ENCODE measurements at places on chromosomes 7 and 10.

DNA sequence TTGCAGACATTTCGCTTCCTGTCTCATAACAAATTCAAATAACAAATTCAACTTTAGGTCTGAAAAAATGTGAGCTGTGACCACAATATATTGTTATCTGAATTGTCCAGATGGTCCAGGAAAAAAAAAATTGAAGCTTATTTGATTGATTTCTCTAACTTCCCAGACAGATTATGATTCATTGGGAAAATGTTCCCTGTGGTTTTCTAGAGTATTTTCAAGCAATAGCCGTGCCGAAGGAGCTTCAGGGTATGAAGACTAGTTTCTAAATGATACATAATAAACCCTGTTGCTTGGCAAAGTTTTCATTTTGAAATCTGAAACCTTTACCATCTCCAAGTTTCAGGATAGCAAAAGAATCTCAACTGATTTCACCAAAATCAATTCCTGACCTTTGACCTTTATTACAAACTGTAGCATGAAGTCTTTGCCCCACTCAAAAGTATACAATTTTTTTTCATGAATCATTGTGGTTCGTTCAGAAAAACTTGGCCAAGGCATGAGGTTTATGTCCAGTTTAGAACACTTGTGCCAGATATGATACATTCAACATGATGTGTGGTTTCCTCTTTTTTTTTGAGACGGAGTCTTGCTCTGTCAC is 109.9 kb downstream of the JCAD start:
- no peak for DNase-seq

DNA sequence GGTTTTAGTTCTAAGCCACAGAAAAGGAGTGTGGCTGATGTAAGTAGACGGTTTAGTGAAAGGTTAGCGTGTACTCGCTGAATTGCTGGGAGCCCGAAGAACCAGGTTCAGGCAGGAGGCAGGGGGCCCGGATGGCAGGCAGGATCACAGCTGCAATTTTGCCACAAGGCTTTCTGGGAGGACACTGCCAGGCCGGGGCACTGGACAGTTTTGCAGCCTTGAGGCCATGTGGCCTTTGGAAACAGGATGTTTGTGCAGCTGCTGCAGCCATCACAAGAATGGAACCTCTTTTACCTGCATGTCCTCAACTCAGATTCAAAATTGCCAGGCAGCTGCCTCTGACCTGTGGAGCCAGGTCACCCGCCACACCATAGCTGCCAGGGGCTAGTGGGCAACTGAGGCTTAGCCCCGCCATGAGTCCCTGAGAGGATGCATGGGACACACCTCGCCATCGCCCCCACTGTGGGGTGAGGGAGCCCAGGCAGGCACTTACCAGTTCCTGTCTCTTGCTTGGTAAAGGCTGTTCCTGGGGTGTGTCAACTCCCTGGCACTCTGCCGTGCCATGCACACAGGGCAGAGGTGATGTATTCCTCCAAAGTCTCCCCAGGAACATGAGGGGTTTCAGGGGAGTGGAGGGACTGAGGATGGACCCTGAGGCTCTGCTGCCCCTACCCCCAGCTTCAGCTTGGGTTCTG is 188.6 kb downstream of the RPS24 start:
- no peak for DNase-seq

DNA sequence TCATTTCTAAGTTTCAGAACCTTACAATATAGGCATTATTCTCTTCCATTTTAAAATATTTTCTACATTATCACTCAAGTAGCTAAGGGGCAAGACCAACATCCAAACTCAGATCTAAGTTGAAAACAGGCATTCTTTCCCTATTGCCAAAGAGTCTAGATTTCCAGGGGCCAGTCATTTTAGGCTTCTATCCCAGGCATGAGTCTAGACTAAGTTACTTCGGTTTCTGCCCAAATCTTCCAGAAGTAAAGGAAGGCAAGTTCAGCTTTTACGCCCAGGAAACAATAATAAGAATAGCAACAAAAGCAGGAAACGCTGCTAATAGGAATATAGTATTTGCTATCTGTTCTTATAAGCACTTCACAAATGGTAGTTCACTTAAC is 189.9 kb downstream of the DGKI start:
- DNase-seq, result no peak

DNA sequence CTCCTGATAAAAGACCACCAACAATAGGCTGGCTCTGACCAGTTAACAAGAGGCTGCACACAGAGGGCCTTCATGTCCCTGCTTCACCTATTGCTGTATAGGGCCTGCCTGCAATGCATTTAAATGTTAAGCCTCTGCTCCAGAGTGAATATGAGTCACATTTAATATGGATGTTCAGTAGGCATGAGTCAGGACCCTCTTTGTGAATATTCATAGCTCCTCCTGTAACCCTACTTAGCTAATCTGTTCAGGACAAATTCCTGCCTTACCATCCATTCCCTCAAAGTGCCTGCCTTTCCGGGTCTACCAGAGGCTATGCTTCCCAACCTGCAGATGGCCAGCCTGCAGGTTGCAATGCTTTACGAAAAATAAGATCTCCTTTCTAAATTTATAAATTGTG is 32.5 kb downstream of the ARHGAP22 start:
- DNase-seq, result no peak

DNA sequence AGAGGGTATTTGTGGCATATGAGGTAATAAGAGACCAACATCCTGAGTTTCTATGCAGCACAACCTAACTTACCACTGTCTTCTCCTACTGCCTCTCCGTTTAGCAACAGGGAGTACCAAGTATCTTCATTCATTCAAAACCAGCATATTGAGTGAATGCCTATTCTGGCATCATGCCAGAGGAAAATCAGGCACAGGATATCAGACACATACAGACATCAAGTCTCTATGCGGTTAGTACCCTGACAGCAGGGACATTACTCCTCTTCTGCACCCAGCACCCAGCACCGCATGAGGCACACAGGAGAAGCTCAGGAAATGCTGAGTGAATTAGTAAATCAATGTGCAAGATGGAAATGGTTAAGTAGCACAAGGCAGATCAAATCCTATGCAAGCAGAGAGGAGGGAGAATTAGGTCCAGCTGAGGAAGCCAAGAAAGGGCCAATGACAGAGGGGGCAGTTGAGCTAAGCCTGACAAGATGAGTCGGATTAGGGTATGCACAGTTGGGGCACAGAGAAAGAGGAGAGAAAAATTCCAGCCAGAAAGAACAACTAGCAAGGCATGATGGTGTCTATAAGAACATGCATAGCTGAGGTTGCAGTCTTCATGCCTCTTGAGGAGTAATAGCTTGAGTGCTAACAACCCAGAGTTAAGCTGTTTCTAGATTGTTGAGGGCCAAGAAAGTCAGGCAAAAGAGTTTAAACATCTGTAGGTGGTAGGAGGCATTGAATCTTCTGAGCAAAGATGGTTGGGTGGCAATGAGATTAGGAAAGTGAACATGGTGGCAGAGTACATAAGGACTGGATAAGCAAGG is 146.0 kb downstream of the PLXNA4 start:
- no peak for DNase-seq

DNA sequence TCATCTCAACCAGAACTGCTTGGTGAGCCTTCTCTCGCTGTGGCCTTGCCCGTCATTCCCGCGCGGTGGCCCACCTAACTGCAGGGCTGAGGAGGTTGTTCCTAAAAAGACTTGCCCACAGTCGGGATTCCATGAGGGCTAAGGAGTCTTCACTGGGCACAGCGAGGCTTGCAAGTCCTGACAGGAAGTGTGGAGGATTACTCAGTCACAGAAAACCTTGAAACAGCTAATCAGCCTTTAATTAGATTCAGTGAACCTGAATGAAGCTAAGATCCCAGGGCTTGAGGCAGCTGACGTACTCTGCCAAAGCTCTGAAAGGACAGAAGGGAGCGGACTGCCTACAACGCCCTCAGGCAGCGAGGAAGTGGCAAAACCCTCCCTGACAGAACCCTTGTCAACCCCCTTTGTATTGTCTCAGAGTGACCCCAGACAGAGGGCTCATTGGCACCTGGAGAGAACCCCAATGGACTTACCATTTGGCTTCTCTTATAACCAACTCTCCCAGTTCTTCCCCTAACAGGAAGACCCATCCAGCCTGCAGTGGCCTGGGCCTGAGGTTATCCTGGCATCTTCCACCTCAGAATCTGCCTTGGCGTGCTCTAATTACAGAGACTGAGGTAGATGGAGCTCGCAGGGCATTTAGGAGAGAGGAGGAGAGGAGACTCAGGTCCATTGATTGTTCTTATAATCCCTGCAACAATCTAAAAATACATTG is 2.5 kb upstream of the LAMB4 start:
- DNase-seq, result no peak

- no peak for DNase-seq
These were observed 30.5 kb upstream of the DDX50 start for GRCh38 chr10:68870545-68871104.

DNA sequence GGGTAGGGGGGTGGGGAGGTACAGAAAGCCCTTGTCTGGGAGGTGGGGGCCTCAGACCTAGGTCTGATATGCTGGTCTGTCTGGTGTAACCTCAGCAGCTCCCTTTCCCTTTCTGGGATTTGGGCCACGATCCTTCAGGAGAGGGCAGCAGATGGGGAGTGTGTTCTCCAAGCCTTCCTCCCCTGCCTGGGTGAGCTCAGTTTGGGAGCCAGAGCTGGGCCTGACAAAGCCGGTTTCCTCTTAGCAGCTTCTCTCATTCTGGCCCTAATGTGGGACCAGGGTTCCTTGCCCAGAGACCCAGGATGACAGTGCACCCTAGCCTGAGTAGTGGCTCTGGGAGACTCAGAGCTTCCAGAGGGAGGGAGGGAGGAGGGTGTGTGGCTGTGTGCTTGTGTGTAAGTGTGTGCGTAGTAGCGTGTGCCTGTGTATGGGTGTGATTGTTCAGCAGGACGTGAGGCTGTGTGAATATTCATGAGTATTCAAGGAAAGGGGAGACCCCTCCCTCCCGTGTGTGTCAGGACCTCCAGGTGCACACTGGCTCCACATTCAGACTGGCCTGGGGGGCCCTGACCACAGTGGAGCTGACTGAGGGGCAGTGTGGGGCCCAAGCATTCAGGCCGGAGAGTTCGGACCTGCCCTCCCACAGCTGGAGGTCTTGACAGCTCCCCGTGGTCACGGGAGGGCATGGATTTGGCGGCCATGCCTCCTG is 96.5 kb downstream of the ZMIZ1 start:
- no peak for DNase-seq

DNA sequence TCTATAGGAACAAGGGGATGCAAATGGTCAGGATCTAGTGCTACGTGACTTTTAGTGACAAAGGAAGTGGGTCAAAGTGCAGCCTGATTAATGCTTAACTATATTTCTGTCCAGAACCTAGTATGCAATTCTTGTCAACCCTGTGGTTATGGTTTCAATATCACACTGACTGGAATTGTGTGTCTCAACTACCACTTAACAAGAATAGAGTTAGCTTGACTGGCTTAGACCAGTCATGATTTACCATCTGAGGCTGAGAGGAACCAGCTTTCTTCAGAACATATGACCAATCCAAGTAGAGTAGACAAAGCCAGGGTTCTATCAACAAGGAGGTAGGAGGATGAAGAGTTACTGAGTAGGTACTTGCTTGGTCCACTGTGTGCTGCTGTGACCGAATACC is 54.4 kb downstream of the MYPN start:
- DNase-seq, result no peak

DNA sequence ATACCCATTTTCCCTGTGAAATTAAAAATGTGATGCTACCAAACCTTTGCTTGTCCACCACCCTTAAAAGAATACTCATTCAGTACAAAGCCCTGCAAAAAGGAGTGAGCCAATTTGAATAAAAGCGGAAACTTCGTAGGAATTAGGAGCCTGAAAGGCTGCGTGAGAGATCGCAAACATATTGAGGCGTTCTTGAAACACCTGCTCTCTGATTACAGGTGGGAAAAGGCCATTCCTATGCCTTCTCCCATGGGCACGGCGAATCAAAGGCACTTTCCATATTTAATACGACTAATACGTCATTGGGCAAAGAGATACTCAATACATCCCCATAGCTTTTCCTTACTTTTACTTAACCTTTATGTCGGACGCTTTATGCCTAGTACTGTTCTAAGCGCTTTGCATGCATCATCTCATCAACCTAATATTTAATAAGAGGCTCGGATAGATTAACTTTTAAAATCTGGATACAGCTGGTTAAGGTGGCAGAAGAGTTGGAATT is 30.9 kb upstream of the KMT2E start:
- no peak for DNase-seq

DNA sequence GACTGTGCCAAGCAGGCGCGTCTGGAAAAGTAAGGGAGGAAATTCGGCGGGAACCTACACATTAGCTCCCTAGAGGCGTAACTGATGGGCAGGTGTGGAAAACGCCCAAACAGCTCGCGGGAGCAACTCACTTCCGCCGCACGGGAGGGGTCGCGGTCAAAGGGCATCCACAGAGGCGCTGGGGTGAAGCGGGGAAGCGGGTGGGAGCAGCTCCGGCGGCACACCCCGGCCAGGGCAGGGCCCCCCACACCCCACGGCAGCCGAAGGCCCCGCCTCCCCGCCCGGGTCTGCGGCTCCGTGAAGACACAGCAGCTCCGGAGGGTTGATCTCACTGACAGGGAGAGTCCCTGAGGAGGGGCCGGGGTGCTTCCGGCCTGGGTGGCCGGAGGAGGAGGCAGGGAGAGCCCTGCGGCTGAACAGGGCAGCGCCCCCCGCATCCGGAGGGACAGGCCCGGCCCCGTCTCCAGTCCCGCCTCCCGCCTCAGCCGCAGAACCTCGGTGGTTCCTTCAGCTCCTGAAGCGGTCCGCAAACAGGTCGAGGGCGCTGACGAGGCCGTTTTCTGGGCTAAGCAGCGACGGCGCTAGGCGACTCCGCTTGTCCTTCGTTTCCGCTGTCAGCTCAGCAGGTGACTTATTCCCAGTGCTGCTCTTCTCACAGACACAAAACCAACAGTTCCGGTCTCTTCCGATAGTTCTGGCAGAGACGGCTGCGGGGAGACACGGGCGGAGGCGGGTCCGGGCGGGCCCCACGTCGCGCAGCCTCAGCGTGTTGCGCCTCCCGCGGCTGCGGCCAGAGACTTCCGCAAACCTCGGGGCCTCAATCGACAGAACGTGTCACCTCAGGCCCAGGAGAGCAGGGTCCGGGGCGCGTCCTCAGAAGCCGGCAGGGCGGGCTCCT is 276.1 kb downstream of the DNAJB6 start:
- peak; percentile 65 for DNase-seq

GRCh38 chr10:34912771-34913170 is 97.7 kb upstream of the PARD3 start:
- DNase-seq, result no peak

DNA sequence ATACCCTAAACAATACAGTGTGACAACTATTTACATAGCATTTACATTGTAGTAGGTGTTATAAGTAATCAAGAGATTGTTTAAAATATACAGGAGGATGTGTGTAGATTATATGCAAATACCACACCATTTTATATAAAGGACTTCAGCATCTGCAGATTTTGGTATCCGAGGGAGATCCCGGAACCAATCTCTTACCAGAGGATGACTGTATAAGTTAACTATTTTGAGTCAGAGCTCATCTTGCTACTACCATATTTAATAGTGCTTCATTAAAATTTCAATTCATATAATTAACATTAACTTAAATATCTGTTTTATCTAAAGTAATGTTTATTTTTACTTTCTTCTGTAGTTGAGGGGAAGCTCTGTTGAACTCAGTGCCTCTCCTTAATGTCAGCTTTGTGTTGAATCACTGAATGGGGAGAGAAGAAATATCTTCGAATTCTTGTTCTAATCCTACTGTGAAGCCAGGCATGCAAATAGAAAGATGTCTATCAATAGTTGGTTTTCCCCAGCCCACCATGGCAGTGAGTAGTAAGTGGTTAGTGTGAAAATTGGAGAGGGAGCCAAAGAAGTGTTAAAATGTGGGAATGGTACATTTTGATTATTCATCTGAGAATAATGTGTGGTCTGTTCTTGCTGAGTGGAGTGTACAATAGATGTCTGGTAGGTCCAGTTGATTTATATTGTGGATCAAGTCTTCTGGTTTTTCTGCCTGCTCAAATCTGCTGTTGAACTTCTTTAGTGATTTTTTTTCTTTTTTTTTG is 90.1 kb upstream of the CYP26C1 start:
- no peak for DNase-seq
